ENCODE measurements at places on chromosomes 4 and X.
A peak's percentile ranks its signal among the peaks of the same experiment; 100 is the strongest.

DNA sequence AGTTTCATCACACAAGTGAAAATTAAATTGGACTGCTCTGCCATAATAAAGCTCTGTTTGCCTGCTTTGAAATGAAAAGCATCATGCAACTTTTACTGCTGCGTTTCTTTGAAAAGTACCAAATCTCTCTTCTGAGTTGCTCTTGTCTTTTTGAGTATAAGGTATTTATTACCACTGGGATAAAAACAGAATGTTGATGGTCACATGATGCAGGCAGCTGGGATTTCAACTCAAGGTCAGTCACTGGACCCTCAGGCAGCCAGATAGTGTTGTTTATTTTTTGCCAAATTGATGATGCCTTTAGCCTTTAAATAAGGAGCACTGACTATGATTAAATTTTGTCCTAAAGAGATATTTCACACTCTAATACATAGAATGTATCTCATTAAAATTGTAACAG lies 32.7 kb downstream of the DMD start:
- DNase-seq: no peak

GRCh38 chrX:155899366-155899765 lies 18.2 kb downstream of the VAMP7 start:
- DNase-seq: no peak

DNA sequence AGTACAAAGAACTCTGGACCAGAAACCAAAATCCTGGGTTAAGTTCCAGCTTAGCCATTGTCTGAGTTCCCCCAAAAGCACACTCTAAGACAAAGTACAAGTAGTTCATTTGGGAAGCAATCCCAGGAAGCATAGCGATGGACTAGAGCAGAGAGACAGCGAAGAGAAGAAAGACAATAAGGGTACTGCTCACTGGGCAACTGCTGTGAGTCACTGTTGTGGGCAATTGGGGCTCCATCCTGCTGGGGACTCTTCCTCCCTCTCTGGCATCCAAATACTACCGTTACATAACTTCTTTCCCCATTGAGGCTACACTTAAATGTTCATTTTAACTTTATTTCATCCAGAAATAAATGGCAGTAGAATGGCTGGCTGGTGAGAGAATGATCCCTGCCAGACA lies 14.1 kb downstream of the SRPX start:
- DNase-seq: no peak

- DNase-seq: peak; percentile 23
Observed at GRCh38 chrX:104922206-104922621, 298.3 kb downstream of the TEX13A start.

DNA sequence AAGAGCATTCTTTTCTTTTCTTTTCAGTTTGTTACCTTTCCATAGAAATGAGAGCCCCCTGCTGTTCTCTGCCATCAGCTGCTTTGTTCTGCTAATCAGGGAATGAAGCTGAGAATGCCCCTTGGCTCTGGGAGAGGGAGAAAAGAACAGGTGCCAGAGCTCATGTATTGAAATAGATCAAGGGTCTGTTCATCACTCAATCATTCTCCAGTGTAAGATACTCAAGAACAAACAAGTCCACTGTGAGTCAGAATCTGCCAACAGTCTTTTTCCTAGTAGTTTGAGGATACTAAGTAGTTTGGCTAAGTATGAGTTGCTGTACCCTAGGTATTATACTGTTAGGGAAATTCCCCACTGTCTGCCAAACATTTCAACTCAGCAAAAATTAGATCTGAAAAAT lies 144.3 kb downstream of the RTL3 start:
- DNase-seq: no peak

GRCh38 chr4:52873861-52874343 lies 11.8 kb downstream of the RASL11B start:
- no peak for DNase-seq

DNA sequence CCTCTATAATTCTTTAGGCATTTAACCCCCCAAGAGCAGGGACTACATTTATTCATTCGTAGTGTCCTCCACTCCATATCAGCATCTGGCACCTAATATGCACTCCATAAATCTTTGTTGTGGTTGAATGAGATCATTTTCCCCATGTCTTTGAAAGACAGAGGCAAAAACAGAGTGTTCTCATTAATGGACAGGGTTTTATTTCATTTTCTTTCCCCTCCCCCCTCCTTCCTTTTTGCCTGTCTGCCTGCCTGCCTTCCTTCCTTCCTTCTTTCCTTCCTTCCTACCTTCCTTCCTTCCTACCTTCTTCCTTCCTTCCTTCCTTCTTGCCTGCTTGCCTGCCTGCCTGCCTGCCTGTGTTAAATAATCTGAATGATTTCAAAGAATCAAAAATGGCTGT lies 83.2 kb downstream of the SHROOM3 start:
- no peak for DNase-seq

DNA sequence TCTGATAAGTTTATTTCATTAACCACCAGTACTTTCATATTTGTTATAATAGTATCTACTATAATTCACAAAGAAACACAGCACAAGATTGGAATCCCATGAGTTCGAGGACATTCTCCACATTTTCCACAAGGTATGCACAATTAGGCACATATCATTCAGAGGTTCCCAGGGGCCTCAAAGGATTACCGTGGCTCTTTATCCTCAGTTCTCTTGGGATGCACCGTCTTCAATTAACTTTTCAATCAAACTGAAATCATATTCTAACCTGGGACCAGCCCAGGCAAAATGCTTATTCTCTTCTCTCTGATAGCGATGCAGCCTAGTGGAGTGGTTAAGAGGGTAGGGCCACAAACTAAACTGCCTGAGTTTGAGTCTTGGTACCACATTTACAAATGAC lies 242.6 kb upstream of the RASGEF1B start:
- no peak for DNase-seq

GRCh38 chr4:78464265-78464664 lies 87.3 kb upstream of the ANXA3 start:
- DNase-seq: no peak

DNA sequence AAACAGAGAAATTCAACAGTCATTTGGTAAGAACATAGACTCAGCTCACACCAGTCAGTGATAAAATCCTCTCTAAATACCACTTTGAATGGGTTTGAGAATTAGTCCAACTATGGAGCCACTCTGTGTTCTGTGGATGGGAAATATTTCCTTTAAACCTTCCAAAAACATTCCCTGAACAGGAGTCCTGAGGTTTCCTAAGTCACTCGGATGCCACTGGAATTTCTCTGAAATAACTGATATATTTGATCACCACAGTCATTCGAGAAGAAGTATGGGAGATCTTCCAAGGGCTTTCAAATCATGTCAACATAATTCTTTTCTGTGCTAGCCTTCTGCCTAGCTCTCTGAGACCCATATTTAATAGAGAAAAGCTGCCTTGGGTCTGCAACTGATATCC lies 958.6 kb downstream of the STIM2 start:
- DNase-seq: no peak

GRCh38 chr4:102530986-102531385 lies 29.8 kb downstream of the NFKB1 start:
- DNase-seq: no peak

GRCh38 chr4:33395731-33396485 lies 2675.7 kb downstream of the PCDH7 start:
- no peak for DNase-seq

DNA sequence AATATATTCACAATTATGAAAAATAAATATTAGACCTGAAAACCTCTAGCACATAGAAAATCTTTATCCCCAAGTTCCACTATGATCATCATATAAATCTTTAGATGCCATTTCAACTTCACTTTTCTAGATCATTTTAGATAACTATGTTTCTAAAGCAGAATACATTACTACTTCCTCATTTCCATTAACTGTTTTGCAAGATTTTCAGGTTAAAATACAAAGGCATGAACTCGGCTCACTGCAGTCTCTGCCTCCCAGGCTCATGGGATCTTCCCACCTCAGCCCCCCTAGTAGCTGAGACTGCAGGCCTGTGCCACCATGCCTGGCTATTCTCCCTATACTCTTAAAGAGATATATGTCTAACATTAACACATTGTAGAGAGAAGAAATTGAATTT lies 1365.9 kb upstream of the AGA start:
- no peak for DNase-seq

GRCh38 chrX:457292-457679 lies 70.6 kb upstream of the PPP2R3B start:
- no peak for DNase-seq

DNA sequence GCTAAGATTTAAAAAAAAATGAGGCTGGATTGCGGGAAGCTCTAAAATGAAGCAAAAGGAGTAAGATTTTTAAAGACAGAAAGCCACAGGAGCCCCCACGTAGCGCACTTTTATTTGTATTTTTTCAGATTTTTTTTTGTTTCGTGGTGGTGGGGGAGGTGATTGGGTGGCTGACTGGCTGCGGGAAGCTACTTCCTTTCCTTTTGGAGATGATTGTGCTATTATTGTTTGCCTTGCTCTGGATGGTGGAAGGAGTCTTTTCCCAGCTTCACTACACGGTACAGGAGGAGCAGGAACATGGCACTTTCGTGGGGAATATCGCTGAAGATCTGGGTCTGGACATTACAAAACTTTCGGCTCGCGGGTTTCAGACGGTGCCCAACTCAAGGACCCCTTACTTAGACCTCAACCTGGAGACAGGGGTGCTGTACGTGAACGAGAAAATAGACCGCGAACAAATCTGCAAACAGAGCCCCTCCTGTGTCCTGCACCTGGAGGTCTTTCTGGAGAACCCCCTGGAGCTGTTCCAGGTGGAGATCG lies 908 bp downstream of the PCDH10 start:
- DNase-seq: no peak

DNA sequence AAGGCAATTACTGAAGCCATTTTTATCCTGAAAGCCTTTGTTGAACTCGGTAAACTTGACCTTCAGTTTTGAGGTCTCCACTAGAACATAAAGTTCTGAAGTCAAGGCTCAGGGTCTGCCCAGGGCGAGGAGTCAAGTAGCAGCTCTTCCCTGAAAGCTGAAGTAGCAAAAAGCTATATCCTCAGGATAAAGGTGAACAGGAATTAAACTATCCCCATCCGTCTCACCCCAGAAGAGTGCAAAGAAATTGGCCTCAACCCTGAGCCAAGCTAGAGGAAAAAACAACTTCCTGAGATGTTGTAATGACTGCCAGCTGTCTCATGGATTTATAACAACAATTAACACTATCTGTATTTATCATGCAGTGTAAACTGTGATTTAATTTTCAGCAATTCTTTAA lies 590.8 kb downstream of the SPRY1 start:
- no peak for DNase-seq

DNA sequence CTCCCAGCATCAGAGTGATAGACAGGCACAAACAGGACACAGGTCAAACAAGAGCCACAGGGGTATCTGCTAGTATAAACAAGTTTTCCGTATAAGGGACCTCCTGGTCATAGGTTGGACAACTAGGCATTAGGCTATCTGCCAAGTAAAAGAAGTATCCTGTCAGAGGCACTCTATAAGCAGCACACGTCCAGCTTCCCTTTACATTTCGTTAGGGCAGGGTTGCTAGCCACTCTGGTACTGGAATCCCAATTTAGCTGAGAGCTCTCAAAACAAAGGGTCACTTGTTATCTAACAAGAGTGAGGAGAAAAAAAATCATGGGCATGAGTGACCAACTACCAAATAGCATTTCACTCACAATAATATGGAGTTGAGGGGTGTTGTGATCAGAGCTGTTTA lies 780.7 kb upstream of the DIAPH2 start:
- no peak for DNase-seq

GRCh38 chrX:127457161-127457560 lies 595.0 kb downstream of the ACTRT1 start:
- DNase-seq: no peak

- DNase-seq: no peak
Observed at GRCh38 chrX:14267216-14267615, 237.5 kb upstream of the GEMIN8 start.

GRCh38 chr4:162727766-162728165 lies 438.9 kb downstream of the NAF1 start:
- no peak for DNase-seq

DNA sequence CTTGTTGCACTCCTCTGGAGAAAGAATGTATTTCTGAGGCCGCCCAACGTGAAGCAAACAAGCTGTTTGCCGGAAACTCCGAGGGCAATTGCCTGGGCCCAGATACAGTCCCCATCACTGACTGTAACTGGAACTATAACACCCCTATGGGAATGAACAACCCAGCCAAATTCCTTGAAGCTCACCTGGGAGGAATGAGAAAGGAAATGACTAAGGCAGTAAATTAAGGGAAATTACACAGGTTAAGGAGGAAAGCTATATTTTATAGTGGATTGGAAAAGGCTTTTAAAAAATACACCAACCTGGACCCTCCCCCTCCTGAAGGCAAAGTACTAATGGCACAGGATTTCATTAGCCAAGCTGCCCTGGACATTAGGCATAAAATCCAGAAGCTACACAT lies 11.7 kb upstream of the HERC5 start:
- DNase-seq: no peak

DNA sequence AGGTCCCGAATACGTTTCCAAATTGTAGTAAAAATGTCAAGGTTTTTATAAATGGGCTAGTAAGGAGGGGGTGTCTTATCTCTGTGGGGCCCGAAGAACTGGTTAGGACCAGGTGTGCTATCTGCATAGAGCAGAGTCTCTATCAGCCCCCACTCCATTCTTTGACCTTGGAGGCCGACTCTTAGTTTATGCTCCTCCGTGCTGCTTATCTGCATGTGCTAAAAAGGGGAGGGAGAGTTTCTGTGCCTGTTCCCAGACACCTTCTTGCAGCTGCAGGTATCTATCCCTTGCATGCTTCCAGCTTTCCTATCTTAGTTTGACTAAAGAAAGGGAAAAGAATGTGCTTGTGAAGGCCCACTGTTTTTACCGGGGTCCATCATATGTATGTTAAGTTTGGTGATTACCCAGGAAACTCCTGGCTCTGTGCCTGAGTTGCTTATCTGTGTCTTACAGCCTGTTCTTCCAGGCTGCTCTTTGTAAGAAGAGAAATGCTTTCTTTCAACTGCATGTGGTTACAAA lies 28.6 kb upstream of the NAF1 start:
- DNase-seq: no peak

- DNase-seq: no peak
Observed at GRCh38 chr4:140109737-140110136, 44.2 kb downstream of the MAML3 start.

DNA sequence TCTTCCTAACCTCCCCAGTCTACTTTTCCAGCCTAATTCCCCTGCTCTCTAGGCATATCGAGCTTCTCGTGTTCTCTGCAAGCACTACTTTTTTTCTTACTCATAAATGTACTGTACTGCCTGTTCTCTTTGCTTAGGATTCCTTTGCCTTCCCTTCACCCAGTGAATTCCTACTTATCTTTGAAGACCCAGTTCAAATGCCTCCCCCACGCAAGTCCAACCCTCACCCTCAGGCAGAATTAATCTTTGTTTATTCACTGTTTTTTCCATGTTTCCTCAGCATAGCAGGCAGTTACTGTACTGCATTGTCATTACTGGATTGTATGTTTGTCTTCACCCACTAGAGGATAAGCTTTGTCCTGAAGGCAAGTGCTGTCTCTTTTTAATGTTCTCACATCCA lies 287.7 kb downstream of the BMPR1B start:
- DNase-seq: no peak
